ENCODE measurements at places on chromosomes 5 and 9.

- DNase-seq, result no peak
These were observed 1974.1 kb upstream of the NUDT12 start for GRCh38 chr5:105536675-105537074.

DNA sequence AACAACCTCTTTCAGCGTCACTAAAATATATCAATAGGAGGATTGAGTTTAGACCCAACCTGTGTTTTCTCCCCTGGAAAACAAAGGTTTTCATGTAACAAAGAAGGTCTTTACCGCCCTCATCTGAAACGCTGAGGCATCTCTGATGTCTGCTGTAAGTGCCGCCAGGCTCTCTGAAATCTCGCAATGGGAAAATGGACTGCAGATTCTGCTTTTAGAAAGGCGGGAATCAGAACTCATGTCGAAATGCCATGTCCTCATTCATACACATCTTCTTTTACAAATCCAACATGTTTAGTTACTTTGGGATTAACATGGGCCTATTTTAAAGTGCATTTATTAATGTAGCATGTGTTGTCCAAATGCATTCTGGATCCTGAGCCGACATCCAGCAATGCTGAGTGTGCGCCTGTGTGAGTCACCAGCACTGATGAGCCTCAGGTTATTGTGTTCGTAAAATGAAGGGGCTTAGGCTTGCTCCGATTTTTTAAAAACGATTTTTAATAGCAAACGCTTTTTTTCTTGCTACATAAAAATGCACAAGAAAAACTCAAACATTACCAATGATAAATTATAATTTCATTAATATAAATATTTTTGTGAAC, 51.9 kb upstream of the PLEKHG4B start:
- DNase-seq, result no peak

GRCh38 chr9:77291714-77292113, 114.4 kb downstream of the VPS13A start:
- DNase-seq, result no peak

GRCh38 chr9:133492061-133493021, 13.4 kb upstream of the SLC2A6 start:
- DNase-seq, result no peak

DNA sequence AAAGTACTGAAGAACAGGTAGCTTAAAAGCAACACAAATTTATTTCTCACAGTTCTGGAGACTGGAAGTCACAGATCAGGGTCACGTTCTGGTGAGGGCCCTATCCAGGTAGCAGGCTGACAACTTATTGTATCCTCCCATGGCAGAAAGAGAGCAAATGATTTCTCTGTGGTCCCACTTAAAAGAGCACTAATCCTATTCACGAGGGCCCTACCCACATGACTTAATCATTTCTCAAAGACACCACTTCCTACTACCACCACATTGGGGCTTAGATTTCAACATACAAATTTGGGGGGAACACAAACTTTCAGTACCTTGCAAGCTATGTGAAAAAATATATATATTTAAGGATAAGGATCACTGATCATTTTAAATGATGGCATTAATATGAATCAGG, 75.8 kb upstream of the PPP1R2B start:
- no peak for DNase-seq

GRCh38 chr5:99308131-99308530, 379.3 kb upstream of the CHD1 start:
- no peak for DNase-seq

GRCh38 chr9:98230789-98231188, 24.7 kb downstream of the TBC1D2 start:
- DNase-seq, result no peak

DNA sequence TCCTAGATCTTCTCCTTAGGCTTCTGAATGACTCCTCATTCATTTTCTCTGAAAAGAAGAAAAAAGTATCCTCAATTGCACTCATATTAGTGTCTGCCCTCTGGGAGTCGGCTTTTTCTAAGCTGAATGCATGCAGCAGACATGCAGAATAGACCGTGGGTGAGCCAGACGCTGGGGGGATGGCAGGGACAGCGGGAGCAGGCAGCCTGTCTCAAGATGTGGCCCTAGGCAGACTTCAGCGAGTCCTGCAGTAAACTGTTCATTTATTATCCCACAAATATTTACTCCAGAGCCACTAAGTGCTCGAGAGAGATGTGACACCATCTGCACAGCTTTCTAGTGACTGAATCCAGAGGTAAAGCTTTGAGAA, 164.9 kb upstream of the RAI14 start:
- DNase-seq, result no peak

- DNase-seq, result no peak
These were observed 8.1 kb downstream of the CDKN2A start for GRCh38 chr9:21985964-21986667.

- DNase-seq, result no peak
These were observed 151.5 kb downstream of the RGS3 start for GRCh38 chr9:113614843-113615648.

- DNase-seq, result no peak
These were observed 239.0 kb downstream of the PJA2 start for GRCh38 chr5:109170629-109171350.

- no peak for DNase-seq
These were observed 533.9 kb downstream of the TLR4 start for GRCh38 chr9:118238139-118238538.

- DNase-seq, result no peak
These were observed 31.8 kb downstream of the SPATA31C2 start for GRCh38 chr9:88106492-88106891.

DNA sequence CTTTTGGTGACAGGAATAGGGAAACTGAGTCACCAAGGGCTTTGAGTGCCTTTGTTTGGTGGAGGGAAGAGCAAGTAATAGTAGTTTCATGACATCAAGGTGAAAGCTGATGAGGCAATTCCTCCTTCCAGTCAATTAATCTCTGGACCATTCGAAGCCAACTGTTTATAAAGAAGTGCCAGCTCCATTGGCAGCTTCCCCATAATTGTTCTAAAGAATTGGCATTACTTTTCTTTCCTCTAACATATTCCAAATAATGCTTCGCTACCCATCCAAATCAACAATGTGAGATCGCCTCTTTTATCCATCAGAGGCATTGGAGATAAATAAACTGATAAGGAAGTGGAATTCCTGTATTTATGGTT, 132.4 kb downstream of the NPR3 start:
- no peak for DNase-seq

GRCh38 chr5:385321-385720, 57.7 kb upstream of the EXOC3 start:
- DNase-seq, result peak; percentile 9

- no peak for DNase-seq
These were observed 4.2 kb downstream of the SCGB3A2 start for GRCh38 chr5:147882586-147883313.

- DNase-seq, result no peak
These were observed 350.9 kb downstream of the YTHDC2 start for GRCh38 chr5:113864437-113864836.

DNA sequence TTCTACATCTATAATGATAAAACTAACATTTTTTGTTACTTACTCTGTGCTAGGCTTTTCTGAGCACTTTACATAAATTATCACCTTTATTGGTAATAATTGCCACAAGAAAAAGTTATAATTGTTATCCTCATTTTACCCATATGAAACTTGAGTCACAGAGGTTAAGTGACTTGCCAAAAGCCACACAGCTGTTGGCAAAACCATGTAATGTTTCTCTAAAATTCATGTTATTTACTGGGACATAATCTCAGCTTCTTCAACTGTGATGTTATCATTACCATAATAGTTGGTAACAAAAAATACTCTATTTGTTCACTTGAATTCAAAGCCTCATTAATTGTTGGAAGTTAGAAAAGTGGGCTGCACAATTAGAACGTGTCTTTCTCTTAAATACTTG, 437.3 kb downstream of the BRINP1 start:
- no peak for DNase-seq

DNA sequence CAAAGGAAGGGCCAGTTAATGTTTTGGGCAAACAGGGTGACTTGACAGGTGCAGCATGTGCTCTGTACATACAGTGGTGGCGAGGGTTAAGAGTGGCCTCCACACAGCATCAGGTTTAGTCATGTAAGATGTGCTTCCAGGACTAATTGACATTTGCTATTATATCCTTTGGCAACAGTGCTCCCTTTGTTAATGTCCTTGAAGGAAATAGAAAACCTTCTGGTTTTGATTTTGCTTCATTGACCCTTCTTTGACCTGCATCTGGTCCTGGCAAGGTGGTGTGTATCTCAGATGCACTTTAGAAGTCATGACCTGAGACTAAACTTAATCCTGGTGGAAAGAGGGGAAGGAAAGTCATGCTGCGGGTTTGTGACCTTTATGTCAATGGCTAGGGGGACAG, 440.0 kb downstream of the ENC1 start:
- no peak for DNase-seq

DNA sequence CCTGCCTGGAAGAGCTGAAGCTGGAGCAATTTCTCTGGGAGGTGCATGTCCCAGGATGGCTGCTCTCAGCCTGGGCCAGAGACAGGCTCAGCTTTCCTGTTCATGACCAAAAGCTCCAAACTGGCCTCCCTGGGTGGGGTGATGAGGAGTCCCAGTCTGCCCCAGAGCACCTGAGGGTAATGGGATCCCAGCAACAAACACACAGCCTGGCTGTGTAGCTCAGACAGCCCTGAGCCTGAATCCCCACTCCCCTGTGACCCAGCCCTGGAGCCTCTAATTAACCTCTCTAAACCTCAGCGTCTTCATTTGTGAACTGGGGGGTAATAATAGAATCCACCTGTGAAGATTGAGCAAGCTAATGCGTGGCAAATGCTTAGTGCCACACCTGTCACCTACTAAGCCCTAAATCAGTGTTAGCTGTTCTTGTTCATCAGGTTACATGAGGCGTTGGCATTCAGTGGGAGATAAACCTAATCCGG, 67.5 kb downstream of the HSPA4 start:
- DNase-seq, result no peak

DNA sequence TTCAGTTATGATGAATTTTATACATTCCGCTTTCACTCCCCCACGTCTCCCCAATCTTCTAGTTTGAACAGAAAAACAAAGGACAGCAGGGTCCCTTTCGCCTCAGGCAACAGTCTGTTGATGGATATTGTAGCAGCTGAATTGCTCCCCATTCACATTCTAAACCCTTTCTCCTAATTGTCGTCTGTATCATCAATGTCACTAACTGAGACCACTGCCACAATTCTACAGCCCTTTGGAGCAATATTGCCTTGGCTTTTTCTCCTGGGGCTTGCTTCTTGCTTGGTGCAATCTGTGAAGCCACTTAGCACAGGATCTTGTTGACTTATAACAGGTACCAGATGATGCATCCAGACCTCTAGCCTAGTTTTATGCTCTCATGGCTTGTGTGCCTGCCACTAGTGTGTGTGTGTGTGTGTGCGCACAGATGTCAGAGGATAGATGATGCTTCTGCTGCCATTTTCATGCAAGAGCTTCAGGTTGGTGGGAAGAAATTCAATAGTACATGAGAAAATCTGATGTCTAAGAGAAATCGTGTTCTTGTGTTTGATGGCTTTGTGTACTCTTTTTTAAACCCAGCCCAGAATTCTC, 195.2 kb upstream of the ISL1 start:
- DNase-seq, result no peak

DNA sequence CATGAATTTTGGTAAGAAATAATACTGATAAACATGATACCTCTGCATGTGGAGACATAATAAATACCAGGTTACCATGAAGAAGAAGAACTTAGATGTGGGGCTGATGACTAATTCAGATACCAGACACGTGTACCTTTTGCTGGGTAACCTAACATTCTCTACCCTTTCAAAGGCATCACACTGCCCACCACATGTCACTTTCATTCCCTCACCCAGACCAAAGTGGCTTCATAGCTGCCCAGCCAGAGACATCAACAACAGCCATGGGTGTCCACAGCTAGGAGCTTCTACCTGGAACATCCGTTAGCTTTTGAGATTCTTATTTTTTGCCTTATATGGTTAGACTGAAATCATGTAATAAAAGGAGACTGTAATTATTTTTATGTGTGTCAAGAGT, 396.8 kb downstream of the MED10 start:
- DNase-seq, result no peak

- DNase-seq, result no peak
These were observed 648.5 kb downstream of the MTRR start for GRCh38 chr5:8517456-8517855.

- no peak for DNase-seq
These were observed 156.6 kb upstream of the PHYKPL start for GRCh38 chr5:178389026-178389729.

All from RWPE2 (cell line).